Endothelial cell of coronary artery (primary cell): ENCODE measurements at places on chromosomes 11 and 22. TPM values are rescaled to one million over a fixed set of nuclear protein-coding genes. Genes with fewer than 3 reads are reported as not detected.

Gene MS4A6E
- not detected in 2 replicates for total RNA-seq

Gene UPK2
- total RNA-seq: not detected in 2 replicates

Gene SLC25A18
- not detected in 2 replicates for total RNA-seq

Gene SYNGR1
- 0.72 and 2.4 TPM in 2 replicates for total RNA-seq

Gene HBE1
- 0.18 TPM in 1 of 2 replicates, not detected in the other for total RNA-seq

Gene ARL2
- total RNA-seq: 88.1 and 122 TPM in 2 replicates

Gene LDHAL6A
- not detected in 2 replicates for total RNA-seq

Gene CD3E
- total RNA-seq: not detected in 2 replicates
